ENCODE measurements at places on chromosomes 11 and 22. TPM values are rescaled to one million over a fixed set of nuclear protein-coding genes. Genes with fewer than 3 reads are reported as not detected.

- no peak for DNase-seq
These were observed 1.1 kb downstream of the ALG8 start for GRCh38 chr11:78138291-78138690.

DNA sequence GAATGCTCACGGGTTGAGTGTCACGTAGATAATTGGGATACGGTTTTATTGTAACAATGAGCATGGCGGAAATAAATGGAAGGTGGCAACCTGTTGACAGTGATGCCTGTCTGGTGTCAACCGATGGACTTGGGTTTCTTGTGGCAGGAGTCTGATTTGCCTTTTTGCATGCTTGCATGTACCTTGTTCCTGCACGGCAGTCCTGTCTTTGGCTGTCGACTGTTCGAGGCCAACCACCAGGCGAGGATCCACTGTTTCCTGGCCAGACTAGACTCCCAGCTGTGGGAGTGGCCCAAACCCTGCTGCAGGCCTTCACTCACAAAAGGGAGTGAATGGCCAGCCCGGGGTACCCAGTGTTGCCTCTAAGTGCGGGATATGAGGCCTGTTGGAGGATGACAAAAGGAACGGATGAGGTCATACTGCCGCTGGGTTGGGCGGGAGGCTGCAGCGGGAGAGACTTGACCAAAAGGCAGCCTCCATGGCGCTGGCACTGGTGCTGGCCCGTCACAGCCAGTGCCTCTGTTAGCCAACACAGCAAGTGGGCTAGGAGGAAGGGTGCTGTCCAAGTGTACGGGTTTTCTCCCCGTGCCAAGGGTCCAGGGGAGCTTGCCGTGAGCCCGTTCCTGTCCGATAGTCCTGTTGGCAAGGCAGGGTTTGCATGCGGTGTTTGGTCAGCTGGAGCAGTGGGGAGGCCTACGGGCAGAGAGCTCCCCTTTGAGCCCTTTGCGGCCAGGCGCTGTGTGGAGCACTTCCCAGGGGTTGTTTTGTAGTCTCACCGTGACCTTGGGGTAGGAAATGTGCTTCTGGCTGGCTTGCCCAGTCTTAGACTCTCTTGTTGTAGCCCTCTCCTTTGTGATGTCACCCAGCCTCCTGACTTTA is 974 bp downstream of the DGCR8 start:
- peak; percentile 49 for DNase-seq

DNA sequence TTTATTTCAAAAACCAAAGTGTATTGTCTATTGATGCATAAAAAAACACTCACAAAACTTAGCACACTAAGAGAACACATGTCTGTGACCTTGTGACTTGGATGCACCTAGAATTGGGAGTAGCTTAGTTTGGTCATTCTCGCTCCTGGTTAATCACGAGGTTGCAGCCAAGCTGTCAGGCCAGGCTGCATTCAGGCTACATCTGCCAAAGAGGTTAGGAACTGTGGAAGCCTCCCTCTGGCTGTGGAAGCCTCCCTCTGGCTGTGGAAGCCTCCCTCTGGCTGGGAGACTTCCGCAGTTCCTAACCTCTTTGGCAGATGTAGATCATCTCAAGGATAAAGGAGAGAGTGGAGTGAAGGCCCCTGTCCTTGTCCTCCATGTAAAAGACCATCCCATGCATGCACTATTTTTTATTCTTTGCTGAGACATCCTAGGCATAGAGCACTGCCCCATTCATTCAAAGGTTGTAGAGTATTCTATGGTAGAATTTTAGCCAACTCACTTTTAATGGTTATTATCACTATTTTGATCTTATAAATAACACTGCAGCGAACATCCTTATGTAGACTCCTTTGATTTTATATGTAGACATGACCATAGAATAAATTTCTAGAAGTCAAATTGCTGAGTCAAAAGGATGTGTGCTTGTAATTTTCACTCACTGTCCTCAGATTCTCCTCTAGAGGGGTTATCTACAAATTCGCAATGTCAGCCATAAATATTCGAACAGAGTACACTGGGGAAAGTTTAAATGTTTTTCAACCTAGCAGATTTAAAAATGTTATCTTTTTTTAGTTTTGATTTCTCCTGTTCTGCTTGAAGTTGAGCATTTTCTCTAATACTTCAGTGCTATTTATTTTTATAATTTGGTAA is 63.0 kb upstream of the IGLL5 start:
- no peak for DNase-seq

GRCh38 chr11:97751405-97751804 is 1269.3 kb upstream of the CNTN5 start:
- DNase-seq = no peak

- DNase-seq = no peak
These were observed 16.2 kb downstream of the SLC37A2 start for GRCh38 chr11:125079151-125079877.

DNA sequence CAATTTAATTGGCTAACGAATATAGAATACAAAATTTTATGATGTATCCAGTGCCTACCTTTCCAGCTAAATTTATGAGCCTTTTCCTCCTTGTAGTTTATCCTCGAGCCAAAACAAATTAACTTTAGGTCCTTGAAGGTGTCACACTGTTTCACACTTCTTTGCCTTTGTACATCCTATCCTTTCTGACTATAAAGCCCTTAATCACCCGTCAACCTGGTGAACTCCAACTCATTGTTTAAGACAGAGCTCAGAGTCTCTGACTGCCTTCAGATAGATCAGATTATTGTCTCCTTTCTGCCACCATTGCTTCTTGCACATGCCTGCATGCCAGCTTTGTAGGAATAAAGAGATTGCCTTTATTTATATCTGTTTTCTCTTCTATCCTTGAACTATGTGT is 58.8 kb downstream of the CNTN5 start:
- no peak for DNase-seq

DNA sequence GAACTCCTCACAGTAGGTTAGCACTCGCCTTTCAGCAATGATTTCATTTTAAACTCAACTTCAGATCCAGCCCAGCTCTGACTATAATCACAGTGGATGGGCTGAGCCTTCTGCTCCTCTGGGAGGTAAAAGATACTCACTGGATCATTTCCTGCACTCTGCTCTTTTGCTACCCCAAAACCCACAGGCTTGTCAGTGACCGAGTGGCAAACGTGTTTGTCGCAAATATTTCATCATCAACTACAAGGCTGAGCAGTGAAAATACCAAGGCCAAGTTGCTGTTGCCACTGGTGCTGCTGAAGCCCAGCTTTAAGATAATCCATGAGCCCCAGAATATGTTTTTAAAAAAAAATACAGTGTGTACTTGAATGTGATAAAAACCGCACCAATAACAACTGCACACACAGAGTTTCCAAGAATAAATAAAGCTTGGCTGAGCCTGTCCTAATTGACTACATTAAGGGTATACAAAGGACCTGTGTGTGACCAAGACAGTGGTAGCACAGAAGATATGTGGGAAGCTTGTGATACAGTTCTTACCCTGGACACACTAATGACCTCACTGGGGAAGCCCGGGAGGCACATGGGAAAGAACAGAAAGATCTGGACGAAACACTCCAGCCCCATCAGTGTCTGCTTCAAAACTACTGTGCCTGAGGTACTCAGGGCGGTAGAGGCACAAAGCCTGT is 41.3 kb downstream of the ABTB2 start:
- no peak for DNase-seq

DNA sequence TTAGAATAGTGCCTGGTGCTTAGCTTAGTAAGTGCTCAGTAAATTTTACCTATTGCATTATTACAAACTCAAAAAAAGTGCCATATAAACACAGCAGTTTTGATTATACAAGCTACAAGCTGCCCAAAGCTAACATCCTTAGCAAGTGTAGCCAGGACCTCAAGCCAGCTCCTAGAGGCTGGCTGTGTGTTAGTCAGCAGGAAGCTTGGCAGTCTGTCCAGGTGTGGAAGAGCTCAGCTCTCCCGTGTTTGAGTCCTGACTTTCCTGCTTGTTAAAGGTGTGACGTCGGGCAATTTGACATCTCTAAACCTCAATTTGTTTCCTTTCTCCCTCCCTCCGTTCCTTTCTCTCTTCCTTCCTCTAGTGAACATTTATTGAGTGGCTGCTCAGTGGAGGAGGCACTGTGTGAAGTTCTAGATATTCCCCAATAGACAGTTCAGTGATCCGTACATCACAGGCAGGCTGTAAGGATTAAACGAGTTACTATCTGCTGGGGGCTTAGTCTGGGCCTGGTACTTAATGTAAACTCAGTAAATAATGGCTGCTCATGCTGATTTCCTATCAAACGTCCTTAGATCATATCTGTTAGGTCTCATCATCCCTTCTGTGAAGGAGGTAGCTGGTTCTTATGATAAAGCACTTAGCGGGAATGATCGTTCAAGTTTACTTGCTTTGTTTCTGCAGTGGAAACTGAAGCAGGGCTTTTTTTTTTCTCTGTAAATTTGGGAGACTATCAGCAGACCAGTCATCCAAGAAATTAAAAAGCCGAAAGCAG is 68.7 kb downstream of the PRR5L start:
- DNase-seq = no peak

DNA sequence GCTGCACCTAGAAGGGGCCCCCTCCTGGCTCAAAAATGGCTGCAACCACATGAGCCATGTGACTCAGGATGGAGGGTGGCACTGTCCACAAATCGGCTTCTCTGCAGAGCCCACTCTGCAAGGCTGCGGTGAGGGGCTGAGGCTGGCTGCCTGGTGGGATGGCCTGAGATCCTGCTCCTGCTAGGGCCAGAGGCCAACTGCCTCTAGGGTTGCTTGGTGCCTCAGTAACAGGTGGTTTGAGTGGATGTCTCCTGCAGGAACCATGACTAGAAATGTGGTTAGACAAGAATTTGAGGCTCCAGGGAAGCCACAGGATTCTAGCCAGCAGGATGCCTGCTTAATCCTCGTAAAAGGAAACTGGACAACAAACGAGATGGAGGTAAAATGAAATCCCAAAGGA is 17.1 kb downstream of the PATZ1 start:
- no peak for DNase-seq

- no peak for DNase-seq
These were observed 12.0 kb downstream of the FRMD8 start for GRCh38 chr11:65398362-65398910.

- no peak for DNase-seq
These were observed 81.4 kb upstream of the CD82 start for GRCh38 chr11:44483919-44484610.

GRCh38 chr11:450809-451451 is 851 bp downstream of the PTDSS2 start:
- DNase-seq = peak; percentile 64

DNA sequence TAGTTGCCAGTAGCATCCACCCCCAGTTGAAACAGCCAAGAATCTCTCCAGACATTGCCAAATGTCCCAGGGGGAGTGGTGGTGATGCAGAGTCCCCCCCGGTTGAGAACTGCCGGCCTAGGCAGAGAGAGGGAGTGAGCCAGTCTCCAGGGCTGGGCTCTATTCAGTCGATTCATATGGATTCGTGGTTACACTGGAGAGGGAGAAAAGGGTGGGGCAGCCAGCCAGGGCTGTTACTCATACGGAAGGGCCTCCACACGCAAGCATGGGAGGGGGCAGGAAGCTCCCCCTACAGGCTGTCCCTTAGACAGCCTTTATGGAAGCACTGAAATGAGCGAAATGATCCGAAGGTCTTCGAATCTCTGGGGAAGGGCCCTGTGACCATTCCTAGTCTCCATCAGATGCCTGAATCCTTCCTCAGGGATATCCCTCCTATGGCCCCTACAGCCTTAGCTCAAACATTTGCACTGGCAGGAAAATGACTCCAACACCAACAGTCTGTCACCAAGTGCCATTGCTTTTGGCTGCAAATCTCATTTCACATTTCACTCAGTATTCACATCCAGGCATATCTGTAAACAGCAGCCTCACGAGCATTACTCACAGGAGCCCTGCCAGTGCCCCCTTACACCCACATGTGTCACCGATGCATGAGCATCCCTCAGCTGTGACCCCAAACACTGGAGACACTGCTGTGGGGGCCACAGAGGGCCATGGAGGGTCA is 18.4 kb upstream of the TLCD5 start:
- DNase-seq = peak; percentile 75

- peak; percentile 13 for DNase-seq
These were observed 39.7 kb upstream of the TH start for GRCh38 chr11:2211113-2211971.

GRCh38 chr22:35913925-35914324 is 114.7 kb downstream of the RBFOX2 start:
- DNase-seq = no peak

- DNase-seq = no peak
These were observed 24.7 kb downstream of the PANX1 start for GRCh38 chr11:94153320-94153719.

DNA sequence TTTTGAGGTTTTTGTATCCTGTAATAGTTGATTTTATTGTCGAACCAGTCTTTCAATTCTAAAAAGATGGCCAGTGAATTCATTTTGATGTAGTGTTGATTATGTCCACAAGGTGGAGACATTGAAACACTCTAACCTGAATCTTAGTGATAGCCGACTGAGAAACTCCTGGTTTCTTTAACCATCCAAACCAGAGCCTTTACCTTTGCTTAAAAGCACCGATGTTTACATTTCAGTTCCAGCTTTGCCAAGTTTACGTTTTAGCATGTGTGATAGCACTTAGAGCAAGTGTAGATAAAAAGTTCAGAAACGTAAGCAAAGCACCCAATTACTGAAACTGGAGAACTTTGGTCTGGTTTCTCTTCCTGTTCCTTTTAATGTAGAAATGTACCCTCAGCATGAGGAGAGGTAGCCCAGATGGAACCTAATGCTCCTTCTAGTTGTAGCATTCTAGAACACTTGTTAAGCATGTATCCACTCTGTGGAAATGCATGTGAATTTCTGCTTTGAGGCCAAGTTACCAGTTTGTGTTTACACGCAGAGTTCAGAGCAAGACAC is 208.6 kb downstream of the DBX1 start:
- DNase-seq = no peak

DNA sequence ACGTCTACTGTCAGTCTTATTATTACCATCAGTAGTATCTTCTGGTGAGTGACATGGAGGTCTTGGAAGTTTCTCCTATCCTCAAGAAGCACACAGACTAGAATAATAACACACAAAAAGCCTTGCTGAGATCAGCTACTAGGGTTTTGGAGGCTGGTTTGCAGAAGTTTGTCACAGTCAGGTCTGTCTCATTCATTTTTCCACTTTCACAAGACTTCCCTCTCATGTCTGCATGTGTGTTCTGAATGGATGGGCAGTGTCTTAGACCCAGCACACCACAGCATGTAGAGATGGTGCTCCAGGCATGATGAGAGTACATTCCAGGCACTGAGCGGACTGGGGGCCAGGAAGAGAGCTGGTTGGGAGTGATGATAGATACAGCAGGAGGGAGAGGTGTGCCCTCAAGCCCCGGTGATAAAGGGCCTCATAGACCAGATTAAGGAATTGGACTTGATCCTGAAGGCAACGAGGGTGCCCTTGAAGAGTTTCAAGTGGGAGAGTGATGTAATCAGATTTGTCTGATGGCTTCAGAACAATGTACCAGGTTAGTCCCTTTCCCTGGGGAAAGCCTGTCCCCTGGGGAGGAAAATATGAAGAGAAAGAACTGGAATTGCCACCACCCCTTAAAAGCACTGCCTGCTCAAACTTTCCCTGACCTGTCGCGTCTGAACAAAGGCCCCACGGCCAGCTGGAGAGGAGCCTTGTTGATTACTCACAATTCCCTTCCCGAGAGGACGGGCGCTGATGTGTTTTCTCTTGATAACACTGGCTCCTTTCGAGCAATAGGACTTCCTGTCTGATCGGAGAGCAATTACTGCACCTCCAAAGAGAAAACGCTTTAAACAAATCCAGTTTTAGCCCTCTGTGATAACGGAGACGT is 45.1 kb upstream of the LMO2 start:
- peak; percentile 87 for DNase-seq

CD6 gene
- 0.65 TPM for total RNA-seq

SCN4B gene
- total RNA-seq = 11.3 TPM

CACNA1I gene
- total RNA-seq = 0.06 TPM

SLC16A8 gene
- 0.27 TPM for total RNA-seq

C11orf71 gene
- total RNA-seq = 9.9 TPM

OVCH2 gene
- not detected for total RNA-seq

OR51B5 gene
- not detected for total RNA-seq

INS gene
- not detected for total RNA-seq
